Right atrium auricular region (tissue), 2 donors: ENCODE measurements at places on chromosomes 6 and 20.

DNA sequence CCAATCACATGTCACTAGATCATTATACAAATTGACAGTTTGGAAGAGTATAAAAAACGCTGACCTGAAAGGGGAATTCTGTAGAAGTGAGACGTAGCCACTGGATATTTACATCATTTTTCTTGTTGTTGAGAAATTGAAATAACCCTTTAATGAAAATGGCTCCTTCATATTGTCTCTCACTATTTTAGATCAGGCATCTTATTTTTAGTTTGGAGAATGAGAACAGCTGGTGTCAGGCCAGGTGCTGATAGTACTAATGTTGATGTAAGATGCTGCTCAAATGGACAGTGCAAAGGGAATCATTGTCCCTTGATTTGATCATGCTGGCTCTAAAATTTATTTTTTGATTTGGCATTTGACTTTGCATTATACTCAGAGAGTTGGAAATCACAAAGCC is 17.4 kb downstream of the NKAIN2 start:
- DNase-seq: no peak

DNA sequence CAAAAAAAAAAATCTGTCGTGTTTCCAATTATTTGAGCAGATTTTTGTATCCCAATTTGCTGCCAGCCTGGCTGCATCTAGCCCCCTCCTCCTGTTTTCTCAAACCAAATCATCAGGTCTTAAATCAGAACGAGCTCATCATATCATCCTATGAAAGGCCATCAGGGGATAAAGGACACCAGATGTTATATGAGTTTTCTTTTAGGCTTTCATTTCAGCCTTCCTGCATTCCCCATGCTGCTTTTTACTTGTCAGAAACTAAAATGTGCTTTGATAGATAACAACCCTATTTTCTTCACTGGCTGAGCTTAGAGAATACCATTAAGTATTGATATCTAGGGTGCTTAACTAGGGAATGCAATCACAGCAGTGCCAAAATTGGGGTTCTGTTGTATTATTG is 968.4 kb upstream of the SLC35B3 start:
- no peak for DNase-seq

GRCh38 chr6:136961848-136962247 is 39.7 kb downstream of the SLC35D3 start:
- no peak for DNase-seq

- no peak for DNase-seq
Measured at GRCh38 chr20:51769976-51770615, 1.9 kb upstream of the ATP9A start.
